ENCODE measurements at places on chromosomes 6 and 20.

GRCh38 chr6:6920987-6921313 lies 186.8 kb upstream of the RREB1 start:
- no peak for DNase-seq

DNA sequence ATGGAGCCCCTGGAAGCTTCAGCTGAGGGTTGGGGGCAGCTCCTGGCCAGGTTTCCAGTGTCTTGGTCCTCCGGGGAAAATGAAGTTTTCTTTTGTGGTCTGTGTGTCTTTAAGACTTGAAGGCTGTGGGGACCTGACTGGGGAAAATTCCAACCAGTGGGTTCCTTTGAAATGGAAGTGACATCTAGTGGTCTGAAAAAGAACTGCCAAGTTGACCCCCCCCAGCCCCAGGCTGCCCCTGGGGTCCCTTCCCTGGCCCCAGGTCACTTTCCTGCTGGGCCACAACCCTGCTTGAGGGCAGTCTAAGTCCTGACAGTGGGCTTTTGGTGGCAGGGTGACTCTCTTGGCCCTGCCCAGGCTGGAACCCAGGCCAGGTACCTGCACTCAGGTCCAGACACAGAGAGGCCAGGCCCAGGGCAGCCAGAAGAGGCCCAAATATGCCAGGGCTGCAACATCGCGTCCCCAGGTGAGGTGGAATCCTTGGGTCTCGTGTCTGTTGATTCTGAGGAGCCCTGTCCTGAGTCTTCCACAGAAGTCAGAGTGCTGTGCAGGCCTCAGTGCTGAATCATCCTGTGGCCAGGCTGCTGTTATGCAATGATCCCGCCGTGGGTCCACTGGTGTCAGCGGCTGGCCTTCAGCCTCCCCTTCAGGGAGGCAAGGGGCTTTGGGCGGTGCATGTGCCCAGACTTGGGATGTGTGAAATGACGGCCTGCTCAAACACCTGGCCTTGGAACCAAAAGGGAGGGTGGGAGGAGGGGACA lies 68.4 kb downstream of the VEGFA start:
- DNase-seq, result no peak

GRCh38 chr20:50731930-50732690 lies 730 bp downstream of the PARD6B start:
- no peak for DNase-seq

- DNase-seq, result no peak
Observed at GRCh38 chr6:134828641-134829040, 121.3 kb downstream of the ALDH8A1 start.
